ENCODE measurements at places on chromosomes 6 and 20.
A peak's percentile ranks its signal among the peaks of the same experiment; 100 is the strongest.

DNA sequence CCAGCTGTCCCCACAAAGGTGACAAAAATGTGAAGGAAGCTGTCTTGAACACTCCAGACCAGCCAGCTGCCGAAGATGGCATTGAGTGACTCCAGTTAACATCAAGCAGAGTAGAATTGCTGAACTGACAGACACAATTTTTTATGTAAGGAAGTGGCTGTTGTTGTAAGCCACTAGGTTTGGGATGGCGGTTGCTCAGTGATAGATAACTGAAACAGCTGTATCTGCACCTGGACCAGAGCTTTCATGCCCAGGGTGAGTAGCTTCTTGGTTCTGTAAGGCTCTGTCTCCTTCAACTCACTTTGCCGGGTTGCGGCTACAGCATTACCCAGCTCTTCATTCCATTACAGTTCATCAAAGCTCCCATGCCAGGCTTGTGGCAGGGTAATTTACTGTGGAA is 49.7 kb upstream of the DDR1 start:
- DNase-seq = no peak

DNA sequence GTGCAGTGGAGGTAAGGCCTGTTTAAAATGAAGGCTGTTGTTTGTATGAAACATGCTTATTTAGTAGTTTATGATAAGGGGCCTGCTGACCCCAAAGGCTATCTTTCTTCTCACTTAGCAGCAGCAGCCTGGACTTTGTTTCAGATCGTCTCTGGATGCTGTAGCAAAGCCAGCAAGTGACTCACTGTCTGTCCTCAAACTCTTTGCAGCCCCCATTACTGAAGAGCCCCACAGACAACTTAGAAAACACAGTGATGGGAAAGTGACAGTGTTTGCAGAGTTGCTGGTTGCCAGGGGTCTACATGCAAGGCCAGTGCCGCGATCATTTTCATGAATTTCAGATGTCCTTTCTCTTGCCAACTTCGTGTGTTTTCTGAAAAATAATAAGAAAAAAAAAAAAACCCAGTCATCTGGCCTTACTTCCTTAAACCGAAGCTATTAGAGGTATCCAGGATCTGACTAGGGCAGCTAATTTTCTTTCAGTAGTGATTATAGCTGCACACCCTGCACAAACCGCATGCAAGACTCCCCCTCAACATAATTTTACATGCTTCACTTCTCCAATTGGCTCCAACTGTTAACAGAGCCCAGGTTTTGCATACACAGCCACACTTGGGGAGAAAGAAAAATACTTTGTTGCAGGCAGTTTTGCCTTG is 11.6 kb upstream of the F13A1 start:
- DNase-seq = no peak

- no peak for DNase-seq
These were observed 7.6 kb downstream of the TFAP2C start for GRCh38 chr20:56636716-56637115.

DNA sequence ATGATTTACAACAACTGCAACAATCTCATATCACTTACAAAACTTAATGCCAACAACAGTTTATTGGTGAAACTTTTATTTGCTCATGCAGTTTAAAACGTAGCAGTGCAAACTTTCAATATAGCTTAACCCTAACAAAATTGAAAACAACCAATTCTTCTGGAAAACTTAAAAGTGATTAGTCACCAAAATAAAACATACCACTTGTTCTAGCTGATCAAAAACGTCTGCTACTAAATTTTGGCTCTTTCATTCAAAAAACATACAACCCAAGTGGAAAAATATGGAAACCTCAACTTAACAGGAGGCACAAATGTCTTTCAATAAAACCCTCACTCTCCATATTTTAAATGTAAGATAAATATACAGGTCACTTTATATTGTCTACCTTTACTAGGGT is 39.6 kb downstream of the COL12A1 start:
- no peak for DNase-seq

DNA sequence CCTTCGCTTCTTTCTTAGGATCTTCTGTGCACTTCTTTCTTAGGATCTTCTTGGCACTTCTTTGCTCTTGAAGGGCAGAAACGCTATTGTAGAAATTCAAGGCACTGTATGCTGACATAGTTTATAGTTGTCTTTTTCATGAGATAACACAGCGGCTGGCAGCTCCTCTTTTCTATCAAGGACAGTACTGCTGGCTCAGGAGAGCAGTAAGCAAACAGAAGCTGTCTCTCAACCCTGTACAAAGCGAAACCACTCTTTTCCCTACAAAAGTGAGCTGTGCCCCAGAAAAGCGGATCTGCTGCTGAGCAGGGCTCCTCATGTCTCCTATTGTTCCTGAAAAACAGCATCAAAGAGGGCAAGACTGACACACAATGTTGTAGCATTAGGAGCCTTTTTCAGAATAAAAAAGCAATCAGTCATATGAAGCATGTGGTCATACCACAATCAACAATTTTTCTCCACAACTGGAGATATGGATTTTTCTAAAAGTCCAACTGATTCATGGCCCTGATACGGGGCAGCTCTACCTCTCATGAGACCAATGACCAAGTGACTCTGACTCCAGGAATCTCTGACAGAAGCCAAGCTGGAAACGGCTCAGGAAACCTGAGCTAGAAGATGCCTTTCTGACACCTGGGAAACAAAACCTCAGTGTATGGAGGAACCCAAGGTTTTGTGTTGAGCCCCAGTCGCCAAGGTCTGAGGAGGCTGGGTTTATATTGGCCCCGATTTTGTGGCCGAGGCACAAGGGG is 255.9 kb downstream of the ESR1 start:
- no peak for DNase-seq

DNA sequence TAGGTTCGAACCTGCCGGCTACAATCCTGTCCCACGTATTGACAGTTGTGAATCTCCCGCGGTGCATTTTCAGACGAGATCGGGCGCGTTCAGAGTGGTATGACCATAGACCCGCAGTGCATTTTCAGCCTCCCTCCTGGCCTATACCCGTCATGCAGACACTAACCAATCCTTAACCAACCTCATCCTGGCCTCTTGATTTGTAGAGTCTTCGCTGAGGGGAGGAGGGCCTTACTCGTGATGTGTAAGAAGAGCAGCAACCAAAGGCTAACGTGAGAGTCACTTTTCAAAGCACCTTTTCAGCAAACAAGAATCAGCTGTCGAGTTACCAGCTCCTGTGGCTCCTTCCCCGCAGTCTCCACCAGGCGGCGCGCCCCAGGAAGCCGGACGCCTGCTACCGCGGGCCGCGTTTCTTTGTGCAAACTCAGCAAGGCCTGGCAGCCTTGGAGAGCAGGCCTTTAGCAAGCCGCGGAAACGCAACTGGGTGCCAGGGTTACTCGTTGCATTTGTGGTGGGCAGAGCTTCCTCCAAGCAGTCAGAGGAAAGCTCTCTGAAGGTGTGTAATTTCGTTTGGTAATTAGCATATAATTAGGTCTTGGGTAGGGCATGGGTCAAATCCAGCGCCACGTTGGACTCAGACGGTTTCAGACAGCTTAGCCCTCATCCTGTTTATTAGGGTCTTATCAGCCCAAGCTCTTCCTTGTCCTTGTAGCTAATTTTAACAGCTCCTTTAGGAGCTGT is 139.8 kb downstream of the OR2B2 start:
- DNase-seq = peak; percentile 77

DNA sequence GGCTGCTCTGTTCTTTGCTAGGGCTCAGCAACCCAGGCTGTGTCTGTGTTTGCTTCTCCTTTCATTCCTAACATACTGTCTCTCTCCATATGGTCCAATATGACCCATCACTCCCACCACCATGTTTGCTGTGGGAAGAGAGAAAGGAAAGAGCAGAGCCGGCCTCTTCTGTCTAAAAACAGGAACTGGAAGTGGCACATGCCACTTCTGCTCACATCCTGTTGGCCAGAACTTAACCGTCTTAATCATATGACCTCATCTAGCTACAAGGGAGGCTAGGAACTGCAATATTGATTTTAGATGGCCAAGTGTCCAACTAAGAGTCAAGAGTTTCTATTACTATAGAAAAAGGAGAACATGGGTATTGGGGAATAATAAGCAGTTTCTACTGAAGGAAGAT is 212.5 kb upstream of the CHD6 start:
- no peak for DNase-seq

DNA sequence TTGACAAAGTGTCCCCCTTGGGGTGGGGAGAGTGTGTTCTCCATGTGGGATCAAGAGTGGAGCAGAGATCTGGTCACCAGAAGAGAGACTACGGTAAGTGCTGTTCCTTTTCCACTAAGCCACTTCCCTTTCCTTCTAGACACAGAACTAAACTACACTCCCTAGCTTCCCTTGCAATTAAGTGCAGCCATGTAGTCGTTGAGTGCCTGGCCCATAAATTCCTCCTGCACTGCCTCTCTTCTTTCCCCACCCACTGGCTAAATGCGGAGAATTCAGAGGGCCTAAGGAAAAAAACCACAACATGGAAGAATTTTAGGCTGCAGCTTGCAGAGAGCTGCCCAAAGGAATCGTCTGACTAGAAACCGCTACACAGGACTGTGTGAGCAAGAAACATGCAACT is 1.5 kb downstream of the WDR27 start:
- DNase-seq = peak; percentile 9

- DNase-seq = no peak
These were observed 17.4 kb upstream of the AKAP7 start for GRCh38 chr6:131117878-131118277.

- DNase-seq = no peak
These were observed 73.2 kb downstream of the INSM1 start for GRCh38 chr20:20440886-20441658.

DNA sequence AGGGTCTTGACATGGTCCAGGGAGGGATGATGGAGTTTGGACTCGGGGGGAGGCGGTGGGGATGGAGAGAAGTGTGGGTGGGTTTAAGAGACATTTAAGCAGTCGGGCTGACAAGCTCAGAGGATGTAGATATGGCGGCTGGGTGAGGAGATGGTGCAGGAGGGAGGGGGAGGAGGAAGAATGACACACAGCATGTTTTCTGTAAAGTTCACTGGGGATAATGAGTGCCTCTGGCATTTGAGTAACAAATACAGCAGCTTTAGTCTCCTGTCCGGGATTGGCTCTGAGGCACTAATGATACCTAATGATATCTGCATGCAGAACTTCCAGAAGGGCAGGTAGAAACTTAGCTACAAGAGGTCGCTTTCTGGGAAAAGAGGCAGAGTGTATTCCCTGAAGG is 107.8 kb downstream of the DHX35 start:
- DNase-seq = no peak

DNA sequence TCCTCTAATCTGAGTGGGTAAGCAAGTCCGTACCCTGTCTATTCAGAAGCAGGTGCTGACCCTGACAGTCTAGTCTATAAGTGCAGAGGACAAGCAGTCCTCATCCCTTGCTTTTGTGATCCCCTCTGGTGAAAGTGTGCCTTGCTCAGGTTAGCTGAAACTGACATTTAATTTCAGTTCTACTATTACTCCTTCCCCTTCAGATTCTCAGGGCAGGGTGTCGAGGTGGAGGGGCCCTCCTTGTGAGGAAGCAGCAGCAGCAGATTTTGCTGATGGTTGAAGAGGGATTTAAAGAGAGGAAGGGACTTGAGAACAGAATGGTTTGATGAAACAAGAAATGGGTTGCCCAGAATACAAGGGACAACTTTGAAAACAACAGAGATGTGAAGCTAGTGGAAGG is 309.3 kb downstream of the CLIC5 start:
- no peak for DNase-seq

DNA sequence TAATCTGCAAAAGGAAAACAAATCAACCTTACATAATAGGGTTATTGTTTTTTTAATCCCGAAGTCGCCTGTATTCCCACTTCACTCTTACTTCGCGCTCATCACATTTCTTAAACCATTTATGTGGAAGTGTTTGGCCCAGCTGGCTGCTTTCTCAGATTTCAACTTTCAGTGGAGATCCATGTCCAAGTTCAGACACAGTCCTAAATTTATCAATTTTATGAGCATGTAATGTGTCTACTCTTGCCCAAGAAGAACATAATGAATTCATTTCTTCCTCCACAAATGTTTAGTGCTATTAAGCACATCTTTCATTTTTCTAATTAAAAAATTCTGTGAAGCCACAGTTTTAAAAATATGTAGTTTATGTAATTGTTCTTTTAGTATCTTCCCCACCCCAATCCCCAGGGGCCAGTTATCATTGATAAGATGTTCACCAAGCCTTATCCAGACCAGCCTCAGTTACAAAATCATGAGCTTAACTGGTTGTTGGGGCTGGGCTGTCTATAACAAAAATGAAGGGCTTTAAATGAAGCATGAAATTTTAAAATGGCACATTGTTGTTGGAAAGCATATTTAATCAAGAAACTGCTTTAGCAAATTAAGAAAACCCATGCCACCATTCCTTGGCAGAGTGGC is 151.7 kb downstream of the UST start:
- peak; percentile 54 for DNase-seq

- no peak for DNase-seq
These were observed 1.8 kb downstream of the MDGA1 start for GRCh38 chr6:37695857-37696219.

- DNase-seq = no peak
These were observed 98.7 kb upstream of the SGK1 start for GRCh38 chr6:134416418-134417154.

GRCh38 chr6:110296241-110297025 is 61.7 kb downstream of the METTL24 start:
- DNase-seq = no peak

DNA sequence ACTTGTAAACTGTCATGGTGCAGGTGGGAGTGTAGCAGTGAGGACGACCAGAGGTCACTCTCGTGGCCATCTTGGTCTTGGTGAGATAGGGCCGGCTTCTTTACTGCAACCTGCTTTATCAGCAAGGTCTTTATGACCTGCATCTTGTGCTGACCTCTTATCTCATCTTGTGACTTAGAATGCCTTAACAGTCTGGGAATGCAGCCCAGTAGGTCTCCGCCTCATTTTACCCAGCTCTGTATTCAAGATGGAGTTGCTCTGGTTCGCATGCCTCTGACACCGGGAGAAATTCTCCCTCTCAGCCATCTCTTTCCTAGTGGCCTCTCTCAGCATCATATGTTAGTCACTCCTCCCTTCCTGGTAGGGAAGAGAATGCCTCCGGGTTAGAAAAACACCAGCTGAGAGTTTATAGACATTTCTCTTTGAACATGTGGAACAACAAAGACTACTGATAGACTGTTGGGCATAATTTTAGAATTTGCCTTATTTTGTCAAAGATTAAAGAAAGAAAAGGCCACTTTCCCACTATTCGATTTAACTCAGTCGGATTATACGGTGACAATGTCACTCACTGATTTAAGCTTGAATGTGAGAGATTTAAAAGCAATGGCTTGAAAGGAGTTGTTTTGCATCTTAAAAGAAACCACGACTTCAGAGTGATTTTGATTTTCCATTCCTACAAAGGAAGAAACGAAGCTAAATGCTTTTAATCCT is 67.9 kb upstream of the SNX9 start:
- no peak for DNase-seq

GRCh38 chr6:85641897-85642773 is 551 bp downstream of the SYNCRIP start:
- peak; percentile 24 for DNase-seq

- no peak for DNase-seq
These were observed 2.4 kb downstream of the DSP start for GRCh38 chr6:7543789-7544424.

- DNase-seq = no peak
These were observed 32.9 kb downstream of the TBPL1 start for GRCh38 chr6:133985970-133986369.

DNA sequence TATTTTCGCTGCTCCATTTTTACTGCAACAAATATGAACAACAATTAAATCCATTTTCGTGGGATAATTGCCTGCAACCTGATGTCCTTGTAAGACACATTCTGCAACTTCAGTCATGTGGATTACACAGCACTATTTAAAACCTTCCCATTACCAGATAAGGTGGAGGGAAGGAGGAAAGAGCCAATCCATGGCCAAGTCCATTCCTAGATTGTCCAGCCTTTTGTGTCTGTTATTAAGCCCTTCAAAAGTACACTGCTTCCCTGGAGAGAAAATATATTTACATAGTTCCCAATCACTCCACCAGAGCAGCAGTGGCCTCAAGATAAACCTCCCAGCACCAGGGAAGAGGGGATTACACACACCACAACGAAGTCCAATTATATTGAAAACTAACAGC is 347.9 kb downstream of the CDH26 start:
- no peak for DNase-seq
